IMR-90 (cell line): ENCODE measurements at places on chromosomes 1 and 21. TPM values are rescaled to one million over a fixed set of nuclear protein-coding genes. Genes with fewer than 3 reads are reported as not detected.

DNA sequence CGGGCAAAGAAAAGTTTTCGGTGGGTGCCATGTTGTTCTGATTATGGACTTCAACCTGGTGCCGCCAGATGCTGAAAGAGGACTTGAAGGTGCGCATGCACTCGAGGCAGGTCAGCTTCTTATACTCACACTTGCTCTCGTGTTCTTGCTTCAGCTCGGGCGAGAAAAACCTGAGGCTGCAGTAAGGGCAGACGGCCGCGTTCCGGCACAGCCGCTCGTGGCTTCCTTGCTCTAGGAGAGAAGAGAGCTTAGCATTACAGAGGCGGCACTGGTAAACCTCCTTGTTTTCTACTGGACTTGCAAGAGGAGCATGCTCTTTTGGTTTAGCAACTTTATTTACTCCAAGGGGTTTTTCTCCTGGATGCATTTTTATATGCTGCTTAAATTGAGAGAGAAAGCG lies 18.5 kb downstream of the ZBTB21 start:
- no peak for DNase-seq

DNA sequence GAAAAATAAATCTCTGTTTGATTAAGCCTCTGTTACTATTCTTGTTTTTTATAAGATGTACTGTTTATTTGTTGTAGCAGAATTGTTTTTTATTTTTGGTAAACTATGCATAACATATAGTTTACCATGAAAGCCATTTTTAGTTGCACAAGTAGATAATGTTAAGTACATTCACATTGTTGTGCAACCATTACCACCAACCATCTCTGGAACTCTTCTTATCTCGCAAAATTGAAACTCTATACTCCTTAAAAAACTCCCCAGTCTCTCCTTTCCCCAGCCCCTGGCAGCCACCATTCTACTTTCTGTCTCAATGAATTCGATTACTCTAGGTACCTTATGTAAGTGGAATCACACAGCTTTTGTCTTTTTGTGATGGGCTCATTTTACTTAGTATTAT lies 27.4 kb upstream of the UHMK1 start:
- DNase-seq = no peak

- no peak for DNase-seq
These were observed 68.0 kb upstream of the WDR26 start for GRCh38 chr1:224502459-224503160.

DNA sequence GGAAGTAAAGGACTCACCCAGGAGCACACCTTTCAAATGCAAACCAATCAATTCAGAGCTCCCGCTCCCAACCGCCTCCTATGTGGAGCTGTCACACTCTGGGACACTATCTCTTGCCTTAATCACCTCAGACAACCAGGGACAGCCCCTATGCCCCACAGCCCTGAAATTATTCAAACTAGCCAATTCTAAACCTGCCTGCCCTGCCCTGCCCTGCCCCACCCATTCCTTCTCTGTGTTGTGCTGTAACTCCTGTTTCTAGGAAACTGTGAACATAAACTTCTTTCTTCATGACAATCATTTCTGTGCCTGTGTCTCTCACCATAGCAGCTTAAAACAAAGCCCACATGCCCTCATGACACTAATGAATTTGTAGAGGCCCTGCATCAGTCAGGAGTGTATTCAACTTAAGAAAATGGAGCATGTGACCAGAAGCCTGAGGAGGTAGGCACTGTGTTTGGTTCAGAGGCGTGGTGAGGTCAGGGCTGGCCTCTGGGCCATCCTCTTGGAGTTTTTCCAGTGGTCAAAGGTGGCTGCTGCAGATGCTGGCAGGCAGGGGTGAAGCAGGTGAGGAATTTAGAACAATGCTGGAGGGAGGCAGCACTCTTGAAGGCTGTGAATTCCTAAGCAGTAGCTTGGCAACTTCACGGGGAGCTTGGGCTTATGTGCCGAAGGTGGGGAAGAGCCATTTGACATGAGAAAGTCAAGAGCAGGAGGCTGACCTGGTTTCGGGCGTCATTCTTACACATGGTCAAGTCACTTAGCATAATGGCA lies 74.5 kb downstream of the RHOU start:
- DNase-seq = no peak

DNA sequence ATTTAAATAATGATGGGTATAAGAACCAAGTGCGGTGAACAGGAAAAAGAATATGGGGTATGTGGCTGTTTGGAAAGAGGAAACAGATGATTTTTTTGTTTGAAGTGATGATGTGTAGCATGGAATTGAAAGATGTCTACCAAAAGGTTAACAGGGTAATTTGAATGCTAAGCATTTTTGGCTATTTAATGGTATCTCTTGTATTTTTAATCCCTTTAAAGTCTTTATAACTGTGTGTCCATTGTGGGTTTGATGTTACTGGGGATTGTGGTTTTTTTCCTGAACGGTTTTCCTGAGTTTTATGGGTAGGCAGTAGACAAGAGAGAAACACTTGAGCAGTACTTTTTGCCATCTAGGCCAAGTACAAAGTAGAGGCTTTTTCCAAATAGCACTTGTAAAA lies 63.2 kb downstream of the PRDM2 start:
- DNase-seq = no peak

DNA sequence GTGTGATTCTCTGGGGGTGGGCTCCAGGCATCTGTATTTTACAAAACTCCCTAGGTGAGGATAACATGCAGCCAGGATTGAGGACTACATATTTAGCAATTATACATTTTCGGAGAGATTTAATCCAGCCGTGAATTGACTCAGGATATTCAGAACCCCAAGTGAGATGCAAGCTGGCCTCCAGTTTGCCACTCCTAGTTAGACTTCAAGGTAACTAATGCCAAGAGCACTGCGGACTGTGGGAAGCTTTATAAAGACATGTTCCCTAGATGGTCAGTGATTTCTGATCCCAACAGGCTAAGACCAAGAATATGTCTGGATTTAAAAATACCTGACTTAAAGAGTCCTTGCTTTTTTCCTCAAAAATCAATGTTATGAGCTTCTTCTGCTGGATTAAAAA lies 308.5 kb downstream of the NTNG1 start:
- DNase-seq = no peak

The TBX15 gene
- total RNA-seq = not detected in 2 replicates

The ZNF691 gene
- 13.6 and 15.3 TPM in 2 replicates for total RNA-seq
